Urinary bladder (tissue), 4 donors: ENCODE measurements at places on chromosomes 5 and 9.

DNA sequence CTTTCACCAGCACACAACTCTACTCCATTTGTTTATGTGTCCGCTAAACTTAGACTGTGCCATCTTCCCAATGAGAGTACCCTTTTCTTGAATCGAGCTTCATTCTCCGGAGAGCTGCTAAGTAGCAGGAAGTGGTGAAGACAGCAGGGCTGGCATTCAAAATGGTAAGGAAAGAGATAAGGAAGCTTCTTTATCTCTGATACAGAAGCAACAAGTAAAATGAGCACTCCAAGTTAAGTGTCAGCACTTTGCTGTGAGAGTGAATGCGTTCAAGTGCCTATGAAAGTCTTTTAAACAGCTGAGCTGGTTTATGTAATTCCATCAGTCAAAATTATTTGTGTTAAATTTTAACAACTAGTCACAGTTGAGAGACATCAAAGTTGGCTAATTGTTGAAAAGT lies 386.8 kb upstream of the PTPRD start:
- DNase-seq, result no peak

- no peak for DNase-seq
Observed at GRCh38 chr9:91727316-91727861, 222.6 kb downstream of the ROR2 start.

GRCh38 chr5:67289763-67290521 lies 93.3 kb upstream of the CD180 start:
- no peak for DNase-seq

DNA sequence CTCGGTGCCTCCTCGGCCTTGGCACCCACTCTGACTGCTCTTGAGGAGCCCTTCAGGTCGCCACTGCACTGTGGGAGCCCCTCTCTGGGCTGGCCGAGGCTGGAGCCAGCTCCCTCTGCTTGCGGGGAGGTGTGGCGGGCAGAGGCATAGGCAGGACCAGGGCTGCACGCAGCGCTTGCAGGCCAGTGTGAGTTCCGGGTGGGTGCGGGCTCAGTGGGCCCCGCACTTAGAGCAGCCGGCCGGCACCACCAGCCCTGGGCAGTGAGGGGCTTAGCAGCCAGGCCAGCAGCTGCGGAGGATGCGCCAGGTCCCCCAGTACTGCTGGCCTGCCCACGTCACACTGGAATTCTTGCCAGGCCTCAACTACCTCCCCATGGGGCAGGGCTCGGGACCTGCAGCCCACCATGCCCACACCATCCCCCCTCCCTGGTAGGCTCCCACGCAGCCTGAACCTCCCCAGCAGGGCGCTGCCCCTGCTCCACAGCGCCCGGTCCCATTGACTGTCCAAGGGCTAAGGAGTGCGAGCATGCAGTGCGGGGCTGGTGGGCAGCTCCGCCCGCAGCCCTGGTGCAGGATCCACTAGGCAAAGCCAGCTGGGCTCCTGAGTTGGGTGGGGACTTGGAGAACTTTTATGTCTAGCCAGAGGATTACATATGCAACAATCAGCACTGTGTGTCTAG lies 602.9 kb upstream of the ST8SIA4 start:
- DNase-seq, result no peak

DNA sequence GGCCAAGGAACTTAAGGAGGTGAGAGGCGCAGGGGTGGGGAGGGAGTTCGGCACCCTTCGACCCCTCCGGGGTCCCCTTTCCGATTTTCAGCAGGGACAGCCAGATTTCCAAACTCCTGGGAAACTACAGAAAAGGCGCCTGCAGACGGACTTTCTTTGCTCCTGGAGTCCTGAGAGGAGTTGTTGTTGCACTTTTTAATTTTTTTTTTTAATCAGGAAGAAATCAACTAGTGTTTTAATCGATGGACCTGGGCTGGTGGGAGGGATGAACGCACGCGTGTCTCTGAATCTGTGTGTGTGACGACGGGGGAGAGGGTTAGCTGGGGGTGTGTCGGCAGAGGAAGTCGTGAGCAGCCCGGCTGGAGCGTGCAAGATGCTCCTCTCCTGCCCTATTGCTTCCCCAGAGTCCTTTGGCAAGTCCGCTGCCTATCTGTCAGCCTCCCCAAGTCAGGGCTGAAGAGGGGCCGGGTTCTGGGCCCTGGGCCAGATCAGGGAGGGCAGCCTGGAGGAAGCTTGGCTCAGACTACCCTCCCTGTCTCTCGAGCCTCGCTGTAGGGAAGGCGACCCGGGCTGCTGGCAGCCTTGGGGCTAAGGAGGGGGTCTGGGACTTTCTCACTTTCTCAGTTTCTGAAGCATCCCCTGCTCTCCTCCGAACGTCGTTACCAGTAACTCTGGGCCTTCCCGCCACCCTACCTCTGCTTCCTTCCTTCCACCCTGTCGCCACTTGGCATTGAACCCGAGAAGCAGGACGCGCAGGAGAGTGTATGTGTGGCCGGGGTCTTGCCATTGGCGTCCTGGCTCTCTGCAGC lies 731 bp downstream of the PRR16 start:
- DNase-seq, result no peak

DNA sequence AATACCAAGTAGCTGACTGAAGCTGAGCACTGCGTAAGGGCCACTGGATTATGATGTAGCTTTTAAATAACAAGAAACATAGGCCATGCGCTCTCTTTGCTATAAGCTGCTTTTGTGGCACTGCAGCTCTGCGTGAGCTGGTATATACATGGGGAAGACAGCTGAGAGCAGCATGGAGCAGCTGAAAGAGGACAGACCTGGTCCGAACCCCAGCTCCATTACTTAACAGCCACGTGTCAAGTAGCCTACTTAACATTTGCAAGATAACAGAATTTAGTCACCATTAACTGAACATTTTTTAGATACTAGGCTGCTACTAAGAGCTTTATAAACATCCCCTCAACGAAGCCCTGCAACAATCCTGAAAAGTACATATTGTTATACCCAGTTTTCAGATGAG lies 69.3 kb downstream of the PTPN3 start:
- DNase-seq, result no peak

DNA sequence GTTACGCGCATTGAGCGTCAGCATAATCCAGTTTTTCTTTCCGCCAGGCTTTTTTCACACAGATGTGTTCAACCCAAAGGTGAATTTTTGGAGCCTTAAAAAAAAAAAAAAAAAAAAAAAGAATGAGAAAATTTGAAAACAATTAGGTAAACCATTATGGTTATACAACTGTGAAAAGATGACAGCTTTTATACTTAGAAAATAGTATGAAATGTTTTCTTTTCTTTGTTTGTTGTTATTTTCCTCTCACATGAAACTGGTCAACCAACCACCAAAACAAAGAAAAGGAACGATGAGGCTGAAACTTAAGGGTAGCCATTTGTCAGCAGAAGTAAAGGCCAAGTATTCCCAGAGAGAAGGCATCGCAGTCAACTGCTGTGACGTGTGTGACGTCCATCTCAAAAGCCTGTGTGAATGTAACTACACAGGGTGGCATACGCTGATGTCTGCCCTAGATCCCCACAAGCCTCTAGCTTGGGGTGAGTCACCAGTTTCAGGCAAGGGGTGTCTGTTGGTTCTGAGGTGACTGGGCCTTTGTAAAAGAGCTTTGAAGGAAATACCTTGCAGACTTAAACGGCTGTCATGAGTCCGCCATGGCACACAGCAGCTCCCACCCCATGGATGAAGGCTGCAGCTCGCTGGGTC lies 182.9 kb downstream of the AOPEP start:
- DNase-seq, result no peak

DNA sequence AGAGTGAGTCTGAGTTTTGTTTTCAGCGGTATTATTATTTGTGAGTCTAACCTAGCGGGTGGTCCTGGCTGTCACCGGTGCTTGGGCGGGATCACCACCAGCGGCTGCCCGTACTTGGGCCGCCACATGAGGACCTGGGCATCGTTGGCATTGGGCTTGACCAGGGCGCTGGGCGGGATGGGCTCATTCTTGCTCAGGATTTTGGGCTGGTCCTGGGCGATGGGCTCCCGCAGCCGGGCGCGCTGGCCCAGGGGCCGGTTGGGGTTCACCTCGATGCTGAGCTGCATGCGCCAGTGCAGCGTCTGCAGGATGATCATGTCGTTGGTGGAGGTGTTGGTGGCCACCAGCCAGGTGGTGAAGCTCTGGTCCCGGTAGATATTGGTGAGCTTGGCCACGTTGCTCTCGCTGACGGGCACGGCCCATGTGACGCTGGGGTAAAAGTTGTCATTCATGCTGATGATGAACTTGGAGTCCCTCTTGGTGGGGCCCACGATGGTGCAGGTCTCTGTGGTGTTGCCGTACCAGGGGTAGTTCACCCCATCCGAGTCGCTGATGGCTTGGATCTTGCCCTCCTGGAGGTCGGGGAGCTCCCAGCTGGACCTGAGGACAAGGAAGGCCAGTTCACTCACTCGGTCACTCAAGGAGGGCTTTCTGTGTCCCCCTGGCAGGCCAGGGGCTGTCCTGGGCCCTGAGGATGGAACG lies 15.4 kb downstream of the FAM78A start:
- DNase-seq, result no peak

DNA sequence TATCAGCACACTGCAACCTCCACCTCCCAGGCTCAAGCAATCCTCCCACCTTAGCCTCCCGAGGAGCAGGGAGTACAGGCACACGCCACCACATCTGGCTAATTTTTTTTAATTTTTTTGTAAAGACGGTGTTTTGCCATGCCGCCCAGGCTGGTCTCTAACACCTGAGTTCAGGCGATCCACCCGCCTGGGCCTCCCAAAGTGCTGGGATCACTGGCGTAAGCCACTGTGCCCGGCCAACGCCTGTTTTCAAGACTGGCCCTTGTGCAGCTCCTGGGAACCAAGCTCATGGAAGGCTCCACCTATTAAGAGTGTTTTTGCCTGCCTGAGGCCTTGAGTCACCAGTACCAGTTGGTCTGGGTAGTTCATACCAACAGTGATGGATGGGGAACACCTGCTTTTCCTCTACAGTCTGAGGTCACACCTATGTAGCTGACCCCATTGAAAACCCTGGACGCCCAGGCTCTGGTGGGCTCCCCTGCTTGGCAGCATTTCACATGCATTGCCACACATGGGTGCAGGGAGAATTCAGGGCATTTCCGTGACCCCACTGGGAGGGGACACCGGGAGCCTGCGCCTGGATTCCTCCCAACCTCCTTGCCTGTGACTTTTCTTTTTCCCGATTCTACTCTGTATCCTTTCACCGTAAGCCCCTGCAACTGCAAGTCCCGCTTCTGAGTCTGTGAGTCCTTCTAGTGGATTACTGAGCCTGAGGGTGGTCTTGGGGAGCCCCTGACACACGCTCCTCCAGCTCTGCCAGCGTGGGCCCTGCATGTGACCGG lies 63.5 kb downstream of the ZNF354C start:
- DNase-seq, result no peak

GRCh38 chr5:96226941-96227552 lies 206.0 kb downstream of the PCSK1 start:
- DNase-seq, result peak; percentile 23
